ENCODE measurements at places on chromosomes 13 and 19.

DNA sequence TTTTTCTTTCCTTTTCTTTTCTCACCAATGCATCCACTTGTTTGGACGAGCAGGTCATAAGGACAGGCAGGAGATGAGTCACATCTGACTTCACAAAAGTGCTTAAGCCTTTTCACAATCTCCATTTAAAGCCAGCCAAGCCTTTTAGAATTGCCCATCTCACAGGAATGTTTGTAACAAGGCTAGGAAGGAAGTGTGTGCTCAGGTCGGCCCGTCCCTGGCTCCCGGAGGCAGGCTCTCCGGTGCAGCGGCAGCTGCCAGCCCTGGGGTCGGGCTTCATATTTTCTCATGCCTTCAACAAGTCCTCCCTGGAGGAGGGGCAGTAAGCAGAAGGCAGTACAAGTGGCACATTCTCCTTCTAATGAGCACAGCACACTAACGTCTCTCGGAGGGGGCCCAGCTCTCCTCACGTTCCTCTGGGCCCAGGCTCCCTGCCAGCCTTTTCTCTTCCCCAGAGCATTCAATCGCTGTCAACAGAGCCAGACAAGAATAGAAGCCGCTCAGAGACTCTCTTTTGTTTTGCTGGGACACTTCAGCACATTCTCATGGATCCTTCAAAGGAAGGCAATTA lies 180.5 kb downstream of the COL4A1 start:
- DNase-seq, result no peak

DNA sequence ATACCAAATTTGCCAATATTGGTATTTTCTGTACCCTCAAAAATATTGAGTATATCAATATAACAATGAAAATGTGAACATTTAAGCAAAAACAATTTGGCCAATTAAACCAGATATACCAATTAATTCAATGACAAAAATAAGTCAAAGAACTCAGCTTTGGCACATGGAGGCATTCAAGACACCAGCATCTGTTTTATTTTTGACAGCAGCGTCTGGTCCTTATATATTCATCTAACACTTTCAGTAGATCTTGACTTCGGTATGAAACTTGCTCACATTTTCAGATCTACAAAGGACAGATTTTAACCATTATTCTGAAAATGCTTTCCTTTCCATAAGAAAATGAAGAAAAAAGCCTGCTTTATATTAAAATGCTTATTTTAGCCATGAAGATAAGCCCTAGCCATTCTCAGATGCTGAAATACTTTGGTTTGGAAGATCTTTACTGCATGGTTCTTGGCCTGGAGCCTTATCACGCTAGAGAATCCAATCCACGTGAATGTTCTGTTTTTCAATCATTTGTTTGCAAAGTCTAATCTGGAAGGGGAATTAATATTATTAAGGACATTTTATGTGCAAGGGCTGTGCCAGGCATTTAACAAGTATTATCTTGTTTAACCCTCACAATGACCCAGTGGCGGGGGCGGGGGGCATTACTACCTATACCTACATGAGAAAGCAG lies 132.2 kb downstream of the DLEU7 start:
- DNase-seq, result no peak

DNA sequence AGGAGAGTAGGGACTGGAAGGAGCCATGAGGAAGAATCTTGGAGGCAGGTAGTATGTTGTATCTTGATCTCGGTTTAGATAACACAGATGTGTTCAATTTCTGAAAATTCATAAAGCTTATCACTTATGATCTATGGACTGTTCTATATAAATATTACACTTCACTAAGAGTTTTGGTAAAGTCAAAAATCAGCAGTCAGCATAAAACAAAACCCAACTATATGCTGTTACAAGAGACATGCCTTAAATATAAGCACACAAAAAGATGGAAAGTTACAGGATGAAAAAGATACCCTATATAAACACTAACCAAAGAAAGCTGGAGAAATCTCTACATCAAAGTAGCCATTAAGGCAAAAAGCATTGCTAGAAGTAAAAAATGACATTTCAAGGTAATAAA lies 4.5 kb upstream of the KASH5 start:
- DNase-seq, result no peak

DNA sequence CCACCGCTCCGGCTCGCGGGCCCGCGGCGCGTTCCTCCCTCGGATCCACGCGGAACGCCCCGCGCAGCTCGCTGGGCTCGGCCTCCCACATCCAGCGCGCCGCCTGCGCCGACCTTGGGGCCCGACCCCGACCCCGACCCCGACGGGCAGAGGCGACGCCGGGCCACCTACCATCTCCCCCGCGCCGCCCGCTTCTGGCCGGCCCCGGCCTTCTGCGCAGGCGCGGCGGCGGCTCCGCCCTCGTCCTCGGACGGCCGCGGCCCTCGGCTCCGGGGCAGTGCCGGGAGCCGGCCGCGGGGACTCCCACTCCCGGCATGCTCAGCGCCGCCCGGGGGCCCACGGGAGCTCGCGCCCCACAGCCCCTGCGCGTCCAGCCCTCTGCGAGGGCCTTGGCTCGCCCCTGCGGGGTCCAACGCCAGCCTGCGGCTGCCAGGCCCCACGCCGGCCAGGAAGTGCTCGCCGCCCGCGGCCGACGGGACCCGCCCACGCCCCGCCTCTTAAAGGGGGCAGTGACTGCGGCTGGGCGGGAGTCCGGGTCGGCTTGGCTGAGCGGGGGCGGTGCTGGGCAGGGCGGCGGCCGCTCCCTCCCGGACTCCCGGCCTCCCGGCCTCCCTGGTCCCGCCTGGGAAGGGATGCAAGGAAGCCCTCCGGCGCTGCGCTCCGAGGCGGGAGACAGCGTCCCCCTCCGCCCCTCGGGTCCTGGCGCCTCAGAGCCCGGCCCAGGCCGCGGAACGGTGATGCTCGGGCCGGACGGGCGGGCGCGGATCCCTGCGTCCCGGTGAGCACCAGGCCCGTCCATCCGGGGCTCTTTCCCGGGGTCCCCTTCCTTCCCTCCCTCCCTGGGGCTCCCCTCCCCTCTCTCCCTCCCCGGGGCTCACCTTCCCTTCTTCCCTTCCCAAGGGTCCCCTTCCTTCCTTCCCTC lies at the start of gene DCUN1D2:
Gene DCUN1D2, minus strand, starts transcription at position 216 of the 922 bp plus-strand sequence. Its CDS starts 42 bp downstream, at position 174.
- DNase-seq, result peak; percentile 70

DNA sequence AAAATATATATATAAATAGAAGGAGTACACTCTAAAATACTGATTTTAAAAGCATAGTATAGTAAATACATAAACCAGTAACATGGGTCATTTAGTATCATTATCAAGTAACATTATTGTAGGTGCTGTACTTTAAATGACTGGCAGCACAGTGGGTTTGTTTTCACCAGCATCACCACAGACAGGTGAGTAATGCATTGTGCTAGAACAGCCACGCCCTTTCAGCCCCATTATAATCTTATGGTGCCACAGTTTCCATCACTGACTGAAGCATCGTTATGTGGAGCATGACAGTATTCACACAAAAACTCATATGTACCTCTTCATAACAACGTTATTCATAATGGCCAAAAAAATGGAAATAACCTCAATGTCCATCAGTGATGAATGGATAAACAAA lies 88.3 kb downstream of the DHRS12 start:
- DNase-seq, result no peak

DNA sequence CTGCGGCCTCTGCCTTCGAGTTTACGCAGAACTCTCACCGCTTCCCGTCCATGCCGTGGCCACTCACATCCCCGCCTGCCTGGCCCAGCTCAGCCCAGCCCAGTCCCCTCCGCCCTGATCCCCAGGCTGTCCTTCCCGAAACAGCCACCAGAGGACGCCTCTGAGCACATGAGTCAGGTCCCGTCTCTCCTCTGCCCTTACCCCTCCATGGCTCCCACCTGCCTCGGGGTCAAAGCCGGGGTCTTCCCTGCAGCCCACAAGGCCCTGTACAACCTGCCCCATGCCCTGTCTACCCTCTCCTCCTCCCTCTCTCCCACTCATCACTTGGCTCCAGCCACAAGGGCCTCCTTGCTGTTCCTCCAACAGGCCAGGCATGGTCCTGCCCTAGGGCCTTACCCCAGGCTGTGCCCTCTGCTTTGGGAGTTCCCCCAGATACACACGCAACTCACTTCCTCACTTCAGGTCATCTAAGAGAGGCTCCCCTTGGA lies 8.1 kb upstream of the SEMA6B start:
- DNase-seq, result peak; percentile 42

DNA sequence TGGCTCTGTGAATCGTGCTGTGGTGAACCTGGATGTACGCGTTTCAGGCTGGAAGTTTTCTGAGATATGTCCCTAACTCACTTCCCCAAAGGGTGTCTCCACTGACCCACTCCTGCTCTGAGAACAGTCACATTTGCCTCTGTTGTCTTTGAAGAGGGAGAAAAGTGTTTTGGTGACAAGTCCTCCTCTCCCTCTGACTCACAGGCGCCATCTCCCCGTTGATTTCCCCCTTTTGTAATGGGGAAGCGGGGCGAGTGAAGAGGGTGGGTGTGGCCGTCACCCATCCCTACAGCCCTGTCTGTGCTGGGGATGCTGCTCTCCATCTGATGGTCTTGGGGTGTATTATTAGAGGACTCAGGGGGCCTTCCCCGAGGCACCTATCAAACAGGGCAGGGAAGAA lies 9.6 kb downstream of the APC2 start:
- DNase-seq, result no peak

GRCh38 chr19:6997679-6998445 lies 23.4 kb downstream of the MBD3L2B start:
- no peak for DNase-seq

DNA sequence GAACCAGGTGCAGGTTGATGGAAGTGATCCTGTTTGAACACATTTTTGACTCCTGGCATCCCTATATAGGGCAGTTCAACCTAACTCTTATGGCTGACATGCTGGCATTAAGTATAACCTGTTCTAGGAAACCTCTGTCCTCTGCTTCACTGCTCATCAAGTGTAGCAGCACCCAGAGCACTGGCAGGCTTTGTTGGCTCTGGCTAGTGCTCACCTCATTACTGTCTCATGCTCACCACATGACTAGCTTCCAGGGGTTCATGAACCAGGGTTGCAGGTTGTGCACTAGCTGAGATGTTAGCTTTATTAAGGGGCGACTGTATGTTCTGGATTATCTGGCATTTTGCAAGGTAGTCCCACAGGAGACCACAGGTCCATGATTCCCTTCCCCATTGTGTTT lies 63.6 kb downstream of the B3GLCT start:
- no peak for DNase-seq

- no peak for DNase-seq
These were observed 267.6 kb downstream of the PCDH17 start for GRCh38 chr13:57899096-57899495.

DNA sequence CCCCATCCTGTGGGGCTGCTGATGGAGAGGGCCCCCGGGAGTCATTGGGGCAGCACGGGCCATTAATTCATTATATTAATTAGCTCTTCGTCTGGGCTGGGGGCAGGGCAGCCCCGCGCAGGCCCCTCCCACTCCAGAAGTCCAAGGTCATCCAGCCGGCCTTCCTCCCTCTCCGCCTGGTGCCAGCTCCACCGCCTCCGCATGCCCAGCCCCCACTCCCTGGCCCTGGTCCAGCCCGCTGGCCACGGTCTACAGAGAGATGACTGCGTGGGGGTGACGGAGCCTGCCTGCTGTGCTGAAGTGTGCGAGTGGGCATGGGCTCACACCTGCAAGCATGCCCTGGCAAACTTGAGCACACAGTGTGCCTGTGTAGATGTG lies 8.8 kb downstream of the IGLON5 start:
- no peak for DNase-seq

- no peak for DNase-seq
These were observed 16.8 kb downstream of the SPART start for GRCh38 chr13:36329361-36329760.

DNA sequence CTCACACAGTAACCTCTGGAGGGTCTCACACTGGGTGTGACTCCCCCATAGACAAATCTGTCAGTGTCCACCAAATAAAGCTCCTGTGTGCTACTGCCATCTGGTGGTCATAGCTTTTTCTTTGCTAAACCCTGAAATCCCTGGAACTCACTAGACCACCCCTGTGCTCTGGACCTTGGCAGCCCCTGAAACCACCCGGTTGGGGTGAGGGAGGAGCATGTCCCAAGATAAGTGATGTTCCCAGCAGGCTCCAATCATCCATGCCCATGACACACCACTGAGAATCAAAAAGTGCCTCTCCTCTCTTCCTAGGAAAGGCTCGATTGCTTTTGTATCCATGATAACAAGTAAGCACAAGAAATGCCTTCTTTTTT lies 6.5 kb upstream of the HSD17B14 start:
- no peak for DNase-seq

- no peak for DNase-seq
These were observed 1090.4 kb downstream of the PCDH9 start for GRCh38 chr13:66139701-66140100.

- no peak for DNase-seq
These were observed 51.6 kb downstream of the SACS start for GRCh38 chr13:23381866-23382265.

DNA sequence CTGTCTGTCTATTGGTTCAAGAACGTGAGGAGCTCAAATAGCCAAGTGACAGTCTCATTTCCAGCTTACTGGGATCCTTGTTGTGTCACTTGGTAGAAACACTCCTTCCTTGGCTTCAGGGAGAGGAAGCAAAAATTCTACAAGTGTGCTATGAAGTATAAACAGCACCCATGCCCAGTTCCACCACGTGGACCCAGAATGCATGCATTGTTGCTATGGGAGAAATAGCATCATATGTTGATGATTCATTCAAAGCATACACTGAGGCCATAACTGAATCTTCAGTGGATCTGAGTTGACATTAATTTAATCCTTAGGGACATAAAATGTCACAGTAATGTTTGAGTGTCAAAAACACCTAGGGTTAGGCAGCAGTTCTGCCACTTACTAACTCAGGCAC lies 199.0 kb upstream of the RXFP2 start:
- no peak for DNase-seq

GRCh38 chr13:53499576-53500133 lies 471.0 kb downstream of the OLFM4 start:
- DNase-seq, result no peak

DNA sequence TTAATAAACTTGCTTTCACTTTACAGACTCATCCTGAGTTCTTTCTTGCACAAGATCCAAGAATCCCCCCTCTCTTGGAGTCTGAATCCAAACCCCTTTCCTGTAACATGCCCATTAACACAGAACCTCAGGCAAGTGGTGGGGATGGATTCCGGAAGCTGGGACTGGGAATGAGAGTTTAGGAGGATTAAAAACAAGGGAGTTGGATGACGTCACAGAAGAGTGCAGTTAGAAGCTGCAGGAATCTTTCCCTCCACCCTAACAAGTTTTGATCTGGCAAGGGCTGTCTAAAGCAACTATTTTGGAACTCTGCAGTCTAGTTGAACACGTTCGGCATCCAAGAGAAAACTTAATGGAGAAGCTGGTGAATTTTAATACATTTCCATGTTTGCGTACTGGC lies 48.2 kb upstream of the PEPD start:
- DNase-seq, result no peak

GRCh38 chr13:78603240-78603957 lies at the start of gene POU4F1:
POU4F1 (minus strand) TSS chr13:78603552; CDS start chr13:78603326, 226 bp downstream.
- peak; percentile 65 for DNase-seq
